ENCODE measurements at places on chromosomes 6 and 20. TPM values are rescaled to one million over a fixed set of nuclear protein-coding genes. Genes with fewer than 3 reads are reported as not detected.
A peak's percentile ranks its signal among the peaks of the same experiment; 100 is the strongest.

DNA sequence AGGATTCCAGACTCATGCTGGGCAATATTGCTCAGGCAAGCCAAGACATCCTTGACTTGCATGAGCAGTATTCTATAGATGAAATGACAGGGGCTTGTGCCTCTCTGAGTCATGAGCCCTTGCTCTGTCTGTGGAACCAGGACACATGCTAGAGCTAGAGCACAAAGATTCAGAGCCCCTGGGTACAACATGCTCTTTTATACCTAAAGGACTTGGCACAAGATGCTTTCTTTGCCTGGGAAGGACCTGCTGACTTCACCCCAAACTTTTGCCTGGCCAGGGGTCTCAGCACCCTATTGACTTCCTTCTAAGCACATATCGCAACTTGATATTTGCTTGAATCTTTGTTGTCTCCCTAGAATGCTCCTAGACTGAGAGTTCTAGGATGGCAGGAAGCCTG lies 27.4 kb downstream of the TGM6 start:
- DNase-seq: no peak

DNA sequence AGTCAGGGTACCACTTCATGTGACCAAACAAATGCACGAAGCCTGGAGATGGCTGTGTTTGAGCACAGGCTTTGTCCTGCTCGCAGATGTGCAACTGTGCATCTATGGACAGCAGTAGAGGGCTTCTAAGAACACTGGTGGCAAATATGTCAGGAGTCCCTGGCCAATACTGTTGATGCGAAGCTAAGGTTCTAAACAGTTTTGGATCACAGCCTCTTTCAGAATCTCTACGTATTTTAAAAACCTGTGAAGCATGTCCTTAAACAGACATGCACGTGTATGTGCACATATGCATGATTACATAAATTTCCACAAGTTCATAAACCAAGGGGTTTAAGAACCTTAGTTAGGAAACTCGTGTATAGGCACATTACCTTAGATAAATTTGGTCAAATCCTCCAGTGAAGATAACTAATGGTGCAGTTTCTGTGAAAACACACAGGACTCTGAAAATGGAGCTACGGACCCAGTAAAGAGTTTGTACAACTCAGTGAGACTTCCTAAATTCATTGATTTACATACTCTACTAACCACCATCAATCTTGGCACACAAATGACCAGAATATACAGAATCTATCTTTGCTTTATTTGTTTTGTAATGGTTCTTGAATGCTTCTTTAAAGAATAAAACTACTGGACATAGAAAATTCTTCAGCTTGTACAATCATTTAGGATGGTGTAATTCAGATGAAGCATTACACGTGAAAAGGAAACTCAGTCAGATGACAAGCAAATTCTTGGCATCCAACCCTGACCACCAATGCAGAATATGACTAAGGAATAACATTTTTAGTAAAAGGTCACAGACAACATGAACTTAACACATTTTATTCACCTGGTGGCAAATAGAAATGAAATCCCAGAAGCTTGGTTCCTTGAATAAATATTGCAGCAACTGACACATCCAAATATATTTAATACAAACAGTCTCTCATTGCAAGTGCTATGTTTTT lies 27.4 kb downstream of the KCNQ5 start:
- DNase-seq: no peak

DNA sequence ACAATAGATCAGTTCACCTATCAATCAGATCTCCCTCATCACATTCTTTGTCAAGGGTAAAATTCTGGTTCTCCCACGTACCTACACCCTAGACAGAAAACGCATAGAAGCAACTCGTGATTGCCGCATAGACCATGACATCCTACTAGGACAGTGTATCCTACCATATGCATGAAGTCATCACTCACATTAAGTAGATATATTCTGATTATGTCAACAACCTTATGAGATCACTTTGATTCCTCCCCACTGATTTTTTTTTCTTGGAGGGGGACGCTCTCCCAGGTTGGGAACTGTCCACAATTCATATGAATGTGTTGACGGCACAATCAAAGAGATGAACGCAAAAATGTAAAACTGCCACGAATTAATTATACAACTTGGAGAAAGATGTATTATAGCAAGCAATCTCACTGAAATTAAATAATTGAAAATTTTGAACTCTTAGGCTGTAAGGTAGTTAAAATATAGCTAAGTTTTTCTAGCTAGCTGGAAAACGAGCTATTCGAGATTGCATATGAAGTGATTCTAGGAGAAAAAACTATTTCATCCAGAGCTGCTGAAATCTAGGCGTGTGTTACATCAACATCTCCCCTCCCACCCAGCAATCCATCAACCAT lies 82.5 kb upstream of the CCDC28A start:
- no peak for DNase-seq

- peak; percentile 28 for DNase-seq
These were observed 1.2 kb downstream of the MYB start for GRCh38 chr6:135182071-135183001.

GRCh38 chr6:155582016-155582991 lies 126.7 kb upstream of the NOX3 start:
- no peak for DNase-seq

GRCh38 chr6:111357705-111358104 lies 125.3 kb downstream of the REV3L start:
- no peak for DNase-seq

GRCh38 chr6:98835149-98836024 lies 1.0 kb downstream of the POU3F2 start:
- no peak for DNase-seq

- no peak for DNase-seq
These were observed 40.9 kb downstream of the PHACTR3 start for GRCh38 chr20:59645271-59645670.

- no peak for DNase-seq
These were observed 370.7 kb upstream of the TSHZ2 start for GRCh38 chr20:52601295-52601971.

DNA sequence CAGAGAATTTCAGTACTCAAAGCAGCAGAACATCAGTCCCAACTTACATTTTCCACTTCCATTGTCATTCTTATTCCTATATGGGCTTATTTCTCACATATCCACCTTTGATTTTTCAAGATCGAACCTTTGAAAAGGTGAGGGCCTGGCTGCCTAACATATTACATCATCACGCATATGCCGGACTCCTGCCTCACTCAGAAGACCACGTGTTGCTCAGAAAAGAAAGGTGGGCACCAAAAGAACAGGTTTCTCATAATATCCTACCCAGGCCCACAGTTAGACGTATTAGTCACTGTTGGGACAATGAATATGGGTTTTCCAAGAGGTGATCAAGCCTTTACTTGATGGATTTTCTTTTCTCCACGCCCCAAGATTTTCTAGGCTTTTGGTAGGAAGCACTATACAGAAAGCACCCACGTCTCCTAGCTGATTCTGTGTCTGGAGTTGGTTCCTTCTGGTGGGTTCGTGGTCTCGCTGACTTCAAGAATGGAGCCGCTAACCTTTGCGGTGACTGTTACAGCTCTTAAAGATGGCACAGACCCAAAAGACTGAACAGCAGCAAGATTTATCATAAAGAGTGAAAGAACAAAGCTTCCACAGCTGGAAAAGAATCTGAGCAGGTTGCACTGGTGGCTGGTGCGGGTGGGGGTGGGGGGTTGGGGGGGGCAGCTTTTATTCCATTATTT lies 168.9 kb downstream of the ATXN1 start:
- DNase-seq: no peak

DNA sequence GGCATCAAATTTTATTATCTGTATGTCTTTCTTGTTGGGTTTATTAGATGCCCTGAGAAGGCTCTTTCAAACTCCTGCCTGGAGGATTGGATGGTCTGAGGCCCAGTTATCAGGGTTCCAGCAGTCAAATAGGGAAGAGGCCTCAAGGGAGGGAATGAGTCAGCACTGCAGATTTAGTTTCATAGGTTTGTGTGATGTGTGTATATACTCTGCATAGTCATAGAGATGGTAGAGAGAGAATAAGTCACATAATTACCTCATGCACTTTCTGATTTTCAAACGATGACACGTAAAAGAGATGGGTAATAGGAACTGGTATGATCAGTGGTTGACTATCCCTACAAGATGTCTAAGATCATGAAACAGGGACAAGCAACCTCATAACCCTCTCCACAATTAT lies 82.1 kb downstream of the ADAT2 start:
- no peak for DNase-seq

The TRMT6 gene
- total RNA-seq: 13.8 TPM

The POFUT1 gene
- 28.6 TPM for total RNA-seq
